ENCODE measurements at places on chromosomes 12 and 14.

DNA sequence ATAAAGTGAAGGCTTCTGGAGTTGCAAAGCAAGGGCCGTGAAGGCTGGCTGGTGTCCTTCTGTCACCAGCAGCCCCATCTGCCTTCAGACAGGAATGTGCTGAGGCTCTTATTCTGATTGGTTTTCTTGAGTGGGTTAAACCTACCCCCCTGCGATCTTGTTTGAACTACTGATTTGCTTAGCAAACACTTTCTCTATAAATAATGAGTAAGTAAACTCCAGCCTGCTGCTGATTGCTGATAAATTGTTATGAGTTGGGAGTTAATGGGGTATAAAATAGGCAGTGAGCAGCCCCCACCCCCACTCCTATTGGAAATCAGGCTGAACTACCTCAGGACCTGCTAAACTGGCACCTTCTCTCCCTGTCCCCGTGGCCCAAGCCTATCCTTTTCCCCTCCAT is 146.1 kb upstream of the NOS1 start:
- no peaks in the 10 kb centered on the region for H3K36me3 ChIP-seq
- no peak for DNase-seq
- no peaks in the 10 kb centered on the region for H3K4me1 ChIP-seq
- no peak overlapping the region for H3K27ac ChIP-seq
- H3K27me3 ChIP-seq: no peaks in the 10 kb centered on the region

DNA sequence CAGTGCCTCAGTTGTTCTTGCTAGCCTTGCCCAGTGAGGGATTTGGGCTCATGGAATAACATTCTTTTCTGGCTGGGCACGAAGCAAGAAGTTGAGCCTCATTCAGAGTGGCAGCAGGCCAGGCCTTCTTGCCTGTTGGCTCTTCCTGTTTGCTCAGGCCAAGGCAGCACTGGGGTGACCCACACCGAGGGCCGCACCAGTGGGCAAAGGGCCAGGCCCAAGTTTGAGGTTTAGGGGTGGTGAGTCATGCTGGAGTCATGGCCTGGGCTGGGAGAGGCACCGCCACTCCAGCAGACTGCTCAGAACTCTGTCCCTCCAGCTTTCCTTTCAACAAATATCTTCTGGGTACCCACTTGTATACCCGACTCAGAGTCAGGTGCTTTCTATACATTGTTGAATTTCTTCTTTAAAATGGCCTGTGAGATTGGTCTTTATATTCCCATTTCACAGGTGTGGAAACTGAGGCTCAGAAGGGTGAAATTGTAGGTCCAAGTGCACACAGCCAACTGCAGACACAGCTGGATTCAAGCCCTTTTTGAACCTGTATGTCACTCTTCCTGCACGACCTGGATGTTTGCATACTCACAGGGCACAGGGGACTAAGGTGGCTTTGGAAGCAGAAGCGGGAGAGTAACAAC is 279.4 kb downstream of the FOXN3 start:
- no peaks in the 10 kb centered on the region for H3K36me3 ChIP-seq
- H3K4me1 ChIP-seq: no peaks in the 10 kb centered on the region
- H3K4me3 ChIP-seq: no peak overlapping the region
- no peaks in the 10 kb centered on the region for H3K27me3 ChIP-seq

GRCh38 chr12:20220339-20220738 is 148.0 kb upstream of the PDE3A start:
- DNase-seq: no peak
- H3K36me3 ChIP-seq: no peaks in the 10 kb centered on the region
- no peaks in the 10 kb centered on the region for H3K27me3 ChIP-seq

GRCh38 chr12:42143452-42144157 is 1.1 kb downstream of the GXYLT1 start:
- peaks cover 17% of the 10 kb centered on the region for H3K4me1 ChIP-seq
- no peaks in the 10 kb centered on the region for H3K36me3 ChIP-seq
- no peak for DNase-seq
- H3K27me3 ChIP-seq: no peaks in the 10 kb centered on the region
- no peak overlapping the region for H3K27ac ChIP-seq

DNA sequence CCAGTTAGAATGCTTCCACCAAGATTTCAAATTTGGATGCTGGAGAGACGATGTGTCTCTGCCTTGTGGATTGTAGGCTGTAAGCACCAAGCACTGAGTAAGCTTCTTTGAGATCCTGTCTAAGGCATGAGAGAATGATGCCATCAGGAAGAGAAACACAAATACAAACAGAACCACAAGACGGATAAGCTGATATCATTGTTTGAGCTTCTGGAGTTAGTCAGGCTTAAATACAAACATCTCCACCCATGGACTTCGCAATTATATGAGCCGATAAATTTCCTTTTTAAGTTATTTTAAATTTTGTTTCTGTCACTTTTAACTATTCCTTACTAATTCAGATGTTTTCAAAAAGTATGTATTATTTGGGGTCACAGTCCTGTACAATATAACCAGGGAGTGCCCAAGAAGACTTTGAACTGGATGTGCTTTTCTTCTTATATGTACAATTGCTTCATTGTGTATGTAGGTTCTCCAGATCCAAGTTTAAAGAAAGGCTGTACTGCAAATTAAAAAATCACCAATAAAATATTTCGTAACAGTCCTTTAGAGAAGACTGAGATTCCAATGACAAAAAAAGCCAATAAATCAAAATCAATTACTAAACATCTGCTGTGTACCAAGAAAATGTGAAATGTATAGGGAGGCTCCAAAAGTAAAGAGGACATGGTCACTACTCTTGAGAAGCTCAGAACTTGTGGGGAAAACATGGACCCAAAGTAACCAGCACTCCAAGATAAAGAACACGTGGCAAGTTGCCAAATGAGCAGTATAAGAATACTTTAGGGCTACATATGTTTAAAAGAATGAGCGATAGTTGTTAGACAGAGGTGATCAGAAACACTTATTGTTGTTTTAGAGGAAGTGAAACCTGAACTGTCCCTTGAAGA is 274.1 kb downstream of the ADAMTS20 start:
- no peak for DNase-seq
- no peaks in the 10 kb centered on the region for H3K36me3 ChIP-seq
- no peak overlapping the region for H3K27ac ChIP-seq
- H3K27me3 ChIP-seq: no peaks in the 10 kb centered on the region
- H3K4me3 ChIP-seq: no peak overlapping the region
- no peaks in the 10 kb centered on the region for H3K4me1 ChIP-seq

DNA sequence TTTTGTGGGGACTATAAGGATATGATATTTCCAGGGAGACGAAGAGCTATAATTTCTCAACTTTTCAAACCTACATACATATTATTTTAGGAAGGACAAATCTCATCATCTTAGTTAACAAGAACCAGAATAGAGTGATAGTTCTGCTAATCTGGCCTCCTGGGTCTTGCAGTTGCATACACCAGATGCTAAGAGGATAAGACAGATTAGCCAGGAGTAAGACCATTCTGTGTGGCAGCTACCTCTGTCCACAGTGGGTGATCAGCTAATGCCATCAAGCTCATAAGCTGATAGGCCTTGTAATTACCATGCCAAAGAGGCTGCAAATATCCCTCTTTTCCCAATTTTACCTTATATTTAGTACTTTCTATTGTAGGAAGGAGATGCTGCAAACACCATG is 776.8 kb downstream of the NRXN3 start:
- H3K27me3 ChIP-seq: peaks cover 2% of the 10 kb centered on the region
- H3K36me3 ChIP-seq: no peaks in the 10 kb centered on the region
- H3K27ac ChIP-seq: no peak overlapping the region
- no peak overlapping the region for H3K4me3 ChIP-seq
- no peaks in the 10 kb centered on the region for H3K4me1 ChIP-seq

- no peaks in the 10 kb centered on the region for H3K36me3 ChIP-seq
- no peak overlapping the region for H3K4me3 ChIP-seq
- DNase-seq: no peak
- H3K4me1 ChIP-seq: no peaks in the 10 kb centered on the region
- H3K27me3 ChIP-seq: no peaks in the 10 kb centered on the region
Observed at GRCh38 chr14:100688598-100689461, 37.9 kb upstream of the DLK1 start.

DNA sequence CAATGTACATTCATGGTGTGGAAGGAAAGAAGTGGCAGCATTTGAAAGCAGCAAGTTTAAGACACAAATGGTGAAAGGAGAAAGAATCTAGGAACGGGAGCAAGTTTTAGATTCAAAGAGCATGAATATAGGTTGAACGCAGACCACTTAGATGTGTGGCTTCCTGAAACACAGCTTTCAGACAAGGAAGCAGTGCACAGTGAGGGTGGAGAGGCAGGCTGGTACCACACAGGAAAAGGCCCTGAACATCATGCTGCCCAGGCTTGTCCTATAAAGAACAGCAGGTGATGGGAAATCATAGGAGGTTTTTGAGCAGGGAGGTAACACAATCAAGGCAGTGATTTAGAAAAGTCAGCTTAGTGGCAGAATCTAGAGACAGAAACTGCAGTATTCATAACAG is 35.6 kb downstream of the GNS start:
- peaks cover 54% of the 10 kb centered on the region for H3K36me3 ChIP-seq
- H3K27ac ChIP-seq: no peak overlapping the region
- no peak for DNase-seq
- peaks cover 7% of the 10 kb centered on the region for H3K4me1 ChIP-seq
- no peaks in the 10 kb centered on the region for H3K27me3 ChIP-seq

- no peak overlapping the region for H3K27ac ChIP-seq
- no peak overlapping the region for H3K4me3 ChIP-seq
- H3K36me3 ChIP-seq: no peaks in the 10 kb centered on the region
- H3K4me1 ChIP-seq: peaks cover 6% of the 10 kb centered on the region
Observed at GRCh38 chr14:102238766-102239165, 66.2 kb downstream of the MOK start.

DNA sequence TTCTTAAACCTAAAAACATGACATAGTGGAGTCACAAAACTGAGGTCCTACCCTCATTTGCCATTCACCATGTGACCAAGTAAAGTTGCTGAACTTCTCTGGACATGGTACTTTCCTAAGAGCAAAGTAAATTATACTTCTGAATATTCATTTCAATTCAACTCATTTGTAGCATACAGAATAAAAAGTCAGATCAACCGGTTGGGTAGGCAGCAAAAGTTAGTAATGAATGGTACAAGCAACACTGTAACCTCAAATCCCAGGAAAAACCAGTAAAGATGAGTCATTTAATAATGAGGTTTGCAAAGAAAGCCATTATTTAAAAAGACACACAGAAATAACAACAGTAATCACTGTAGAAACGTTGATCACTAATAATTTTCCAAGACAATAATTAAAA is 8.7 kb downstream of the POLE2 start:
- H3K27me3 ChIP-seq: no peaks in the 10 kb centered on the region
- DNase-seq: no peak
- H3K4me3 ChIP-seq: no peak overlapping the region
- no peak overlapping the region for H3K27ac ChIP-seq

DNA sequence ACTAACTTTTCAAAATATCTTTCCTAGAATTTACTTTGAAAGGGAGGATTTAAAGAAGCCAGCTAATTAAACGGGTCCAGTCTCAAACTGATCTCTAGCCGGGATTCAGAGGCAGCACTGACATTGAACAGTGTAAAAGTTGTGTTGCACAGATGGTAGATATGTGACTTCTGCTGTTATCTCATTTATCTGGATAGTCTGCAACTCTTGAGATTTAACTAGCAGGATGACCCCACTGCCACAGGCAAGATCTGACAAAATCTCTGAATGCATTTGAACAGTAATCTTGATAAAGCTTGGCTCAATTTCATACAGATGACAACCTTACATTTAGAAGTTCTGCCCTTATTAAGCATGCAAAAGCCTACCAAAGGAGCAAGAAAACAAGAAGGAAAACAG is 138.0 kb upstream of the CPNE8 start:
- no peaks in the 10 kb centered on the region for H3K36me3 ChIP-seq
- no peak for DNase-seq
- H3K27ac ChIP-seq: no peak overlapping the region
- H3K4me1 ChIP-seq: no peaks in the 10 kb centered on the region

DNA sequence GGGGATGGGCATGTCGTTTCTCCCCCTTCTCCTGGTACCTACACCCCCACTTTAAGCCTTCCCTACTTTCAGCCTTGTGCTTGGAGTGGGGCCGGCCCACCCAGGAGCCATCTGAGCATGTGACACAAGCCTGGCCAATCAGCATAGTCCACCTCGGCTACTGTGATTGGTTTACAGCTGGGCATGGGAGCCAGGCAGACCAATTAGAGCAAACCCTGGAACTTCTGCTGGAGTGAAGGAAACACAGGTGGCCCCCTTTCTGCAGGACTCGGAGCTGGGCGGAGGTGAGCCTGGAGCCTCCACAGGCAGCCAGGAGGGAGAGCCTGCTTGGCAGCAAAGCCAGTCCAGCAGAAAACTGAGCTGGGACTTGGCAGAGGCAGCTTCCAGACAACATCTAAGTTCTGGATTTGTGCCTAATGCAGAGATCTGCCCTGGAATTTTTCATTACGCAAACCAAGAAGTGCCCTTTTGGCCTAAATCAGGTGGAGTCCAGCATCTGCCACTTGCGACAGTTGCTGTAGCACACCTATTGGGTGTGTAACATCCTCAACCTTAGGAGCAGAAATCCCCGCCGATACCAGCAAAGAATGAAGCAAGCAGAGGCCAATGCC is 59.5 kb downstream of the SCARB1 start:
- no peak for DNase-seq
- H3K4me1 ChIP-seq: no peaks in the 10 kb centered on the region
- no peaks in the 10 kb centered on the region for H3K36me3 ChIP-seq

DNA sequence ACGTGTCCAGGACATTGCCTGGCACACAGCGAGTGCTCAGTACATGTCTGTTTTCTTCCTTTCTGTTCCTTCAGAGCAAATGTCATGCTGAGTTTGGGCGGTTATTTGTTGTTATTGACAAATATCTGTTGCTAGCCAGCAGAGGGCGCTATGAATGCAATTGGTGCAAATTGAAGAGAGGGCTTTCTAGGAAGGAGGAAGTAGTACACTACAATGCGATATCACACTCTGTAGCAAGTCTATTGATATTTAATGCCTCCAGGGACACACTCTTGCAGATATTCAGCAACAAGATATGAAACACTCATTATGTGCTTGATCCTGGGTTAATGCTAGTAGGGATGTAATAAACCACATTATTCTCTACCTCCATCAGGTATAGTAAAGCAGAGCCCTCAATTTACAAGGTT is 267.3 kb upstream of the SRRM4 start:
- H3K27me3 ChIP-seq: no peaks in the 10 kb centered on the region
- no peak overlapping the region for H3K4me3 ChIP-seq
- no peaks in the 10 kb centered on the region for H3K4me1 ChIP-seq
- no peak for DNase-seq
